ENCODE measurements at places on chromosomes 3 and 15.
A peak's percentile ranks its signal among the peaks of the same experiment; 100 is the strongest.

- no peak for DNase-seq
These were observed 51.8 kb downstream of the NIPA2 start for GRCh38 chr15:22890296-22890695.

GRCh38 chr3:122966045-122966444 lies 61.5 kb downstream of the SEMA5B start:
- DNase-seq = no peak

DNA sequence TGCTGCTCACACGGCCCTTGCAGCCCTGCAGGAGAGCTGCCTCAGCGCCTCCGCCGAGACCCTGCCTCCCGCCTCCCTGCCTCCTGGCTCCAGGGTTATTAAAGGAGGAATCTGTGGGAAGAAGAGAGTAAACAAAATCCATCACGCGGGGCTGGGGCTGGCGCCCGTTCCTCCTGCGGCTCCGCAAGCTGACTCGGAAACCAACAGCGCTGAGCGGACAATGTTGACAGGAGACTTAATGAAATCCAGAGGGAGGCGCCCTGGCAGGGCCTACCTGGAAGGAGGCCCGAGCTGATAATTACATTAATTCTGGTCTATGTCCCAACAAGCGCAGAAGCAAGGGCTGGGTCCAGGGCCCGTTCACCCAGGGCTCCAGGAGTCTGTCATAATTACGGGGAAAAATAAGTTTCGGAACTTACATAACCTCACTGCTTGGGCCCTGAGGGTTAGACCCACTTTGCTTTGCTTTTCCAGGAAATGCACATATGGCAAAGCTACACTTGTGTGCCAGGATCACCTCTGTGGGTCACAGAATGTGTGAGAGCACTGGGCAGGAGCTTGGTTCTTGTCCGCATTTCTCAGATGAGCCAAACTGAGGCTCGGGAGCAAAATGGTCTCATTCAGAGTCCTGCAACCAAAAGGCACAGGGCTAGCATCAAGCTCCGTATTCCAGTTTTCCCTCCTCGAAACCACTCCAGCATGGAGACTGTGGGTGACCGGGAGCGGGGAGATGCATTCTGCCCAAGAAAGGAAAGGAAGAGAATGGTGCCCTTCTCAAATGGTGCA lies 43.8 kb upstream of the SLC6A6 start:
- DNase-seq = no peak

DNA sequence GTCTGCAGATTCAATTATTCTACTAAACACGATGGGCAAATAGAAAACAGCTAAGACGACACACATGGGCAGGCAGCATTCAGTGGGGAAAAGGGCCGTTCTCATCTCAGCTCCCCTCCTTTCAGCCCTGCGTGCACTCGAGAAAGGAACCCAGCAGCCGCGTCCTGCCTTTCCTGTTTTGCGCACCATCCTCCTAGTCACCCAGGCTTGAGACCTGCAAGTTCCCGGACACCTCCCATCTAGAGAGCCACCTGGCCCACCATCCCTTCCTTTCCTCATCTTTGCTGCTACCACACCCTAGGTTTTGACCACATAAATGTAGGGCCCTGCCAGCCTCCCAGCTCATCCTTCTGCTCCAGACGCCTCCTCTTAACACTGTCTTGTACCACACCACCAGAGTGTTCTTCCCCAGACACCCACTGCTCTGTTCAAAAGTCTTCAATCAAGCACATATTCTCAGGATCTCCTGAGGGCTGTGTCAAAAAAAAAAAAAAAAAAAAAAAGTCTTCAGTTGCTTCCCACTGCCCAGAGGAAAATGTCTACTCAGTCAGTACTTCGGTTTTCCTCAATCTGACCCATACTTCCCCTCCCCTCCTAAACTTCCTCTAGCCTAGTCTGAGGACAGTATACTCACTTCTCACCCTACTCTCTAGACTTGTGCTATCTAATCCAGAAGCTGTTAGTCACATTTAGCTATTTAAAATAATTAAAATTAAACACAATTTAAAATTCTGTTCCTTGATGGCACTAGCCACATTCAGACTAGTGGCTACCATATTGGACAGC lies 182.0 kb downstream of the STT3B start:
- DNase-seq = no peak

DNA sequence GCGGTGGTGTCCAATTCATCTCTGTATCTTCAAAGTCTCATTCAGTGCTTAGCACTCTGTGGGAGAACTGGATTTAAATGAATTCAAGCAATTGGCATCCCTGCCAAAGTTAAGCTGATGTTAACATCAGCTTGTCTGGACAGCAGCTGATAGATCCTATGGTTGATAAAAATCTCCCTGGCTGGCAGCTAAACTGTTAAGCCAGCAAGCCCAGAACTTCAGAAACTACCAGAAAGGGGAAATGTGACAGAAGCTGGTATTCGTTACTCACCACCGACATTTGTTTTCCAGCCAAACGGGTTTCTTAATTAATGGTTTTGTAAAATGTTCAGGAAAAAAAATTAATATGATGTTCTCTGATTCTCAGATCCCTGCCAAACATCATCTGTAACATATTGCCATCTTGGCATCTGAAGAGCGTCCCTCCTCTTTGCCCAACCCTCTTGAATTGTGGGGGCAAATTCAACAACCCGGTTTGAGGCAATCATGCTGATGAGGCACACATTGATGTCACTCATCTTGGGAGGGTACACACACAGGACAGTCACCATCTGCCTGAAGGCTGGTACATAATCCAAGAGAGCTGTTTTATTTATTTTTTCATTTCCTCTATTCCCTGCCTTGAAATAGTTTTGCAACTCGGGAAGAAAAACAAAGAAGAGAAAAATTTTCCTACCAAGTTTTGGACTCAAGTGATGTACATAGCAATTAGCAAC lies 76.3 kb upstream of the ABHD17C start:
- no peak for DNase-seq

DNA sequence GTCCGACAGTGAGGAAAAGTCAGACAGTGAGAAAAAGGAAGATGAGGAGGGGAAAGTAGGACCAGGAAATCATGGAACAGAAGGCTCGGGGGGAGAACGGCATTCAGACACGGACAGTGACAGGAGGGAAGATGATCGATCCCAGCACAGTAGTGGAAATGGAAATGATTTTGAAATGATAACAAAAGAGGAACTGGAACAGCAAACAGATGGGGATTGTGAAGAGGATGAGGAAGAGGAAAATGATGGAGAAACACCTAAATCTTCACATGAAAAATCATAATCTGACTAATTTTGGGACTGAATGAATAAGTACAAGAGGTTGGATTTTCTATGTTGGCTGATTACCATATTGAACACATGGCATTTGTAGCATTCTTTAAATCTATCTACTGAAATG lies 26.2 kb downstream of the SEC62 start:
- no peak for DNase-seq

DNA sequence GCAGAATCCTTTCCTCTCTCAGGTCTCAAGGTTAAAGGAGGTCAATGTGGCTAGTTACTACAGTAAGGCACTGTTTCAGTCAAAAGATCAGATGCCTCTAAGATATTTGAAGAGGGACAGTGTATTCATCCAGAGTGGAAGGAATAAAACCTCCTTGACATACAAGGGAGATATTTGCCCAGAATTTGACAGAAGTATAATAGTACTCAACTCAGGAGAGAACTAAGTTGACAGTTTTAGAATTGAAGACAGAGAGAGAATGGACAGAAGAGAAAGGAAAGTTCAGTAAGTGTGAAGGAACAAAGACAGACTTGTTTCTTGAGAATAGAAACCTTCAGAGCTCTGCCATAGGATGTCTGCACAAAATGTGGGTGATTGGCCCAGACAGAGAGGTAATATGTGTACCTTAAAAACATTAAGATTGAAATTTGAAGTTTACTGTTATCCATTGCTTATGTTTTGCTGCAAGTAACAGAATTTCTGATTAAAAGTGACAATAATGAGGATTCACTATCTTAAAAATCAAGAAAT lies 507.1 kb downstream of the IGSF11 start:
- DNase-seq = no peak

DNA sequence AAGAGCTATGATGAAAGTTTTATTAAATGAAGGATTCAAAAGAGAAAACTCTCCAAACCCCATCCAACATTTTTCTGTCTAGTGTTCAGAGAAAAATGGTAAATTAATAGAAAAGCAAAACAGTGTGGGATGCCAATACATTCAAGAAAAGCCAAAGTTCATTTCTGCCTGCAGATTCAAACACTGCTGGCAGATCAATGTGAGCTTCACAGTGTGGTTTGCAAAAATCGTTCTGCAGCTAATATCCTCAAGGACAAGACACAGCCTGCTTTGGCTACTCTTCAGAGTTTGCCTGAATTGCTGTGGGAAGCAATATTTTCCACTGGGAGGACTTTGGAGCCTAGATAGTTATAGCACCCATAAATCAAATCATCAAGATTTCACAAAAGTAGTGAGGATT lies 619.9 kb upstream of the SUCLG2 start:
- no peak for DNase-seq

- peak; percentile 26 for DNase-seq
These were observed 1066.5 kb downstream of the PLOD2 start for GRCh38 chr3:145094355-145094941.

DNA sequence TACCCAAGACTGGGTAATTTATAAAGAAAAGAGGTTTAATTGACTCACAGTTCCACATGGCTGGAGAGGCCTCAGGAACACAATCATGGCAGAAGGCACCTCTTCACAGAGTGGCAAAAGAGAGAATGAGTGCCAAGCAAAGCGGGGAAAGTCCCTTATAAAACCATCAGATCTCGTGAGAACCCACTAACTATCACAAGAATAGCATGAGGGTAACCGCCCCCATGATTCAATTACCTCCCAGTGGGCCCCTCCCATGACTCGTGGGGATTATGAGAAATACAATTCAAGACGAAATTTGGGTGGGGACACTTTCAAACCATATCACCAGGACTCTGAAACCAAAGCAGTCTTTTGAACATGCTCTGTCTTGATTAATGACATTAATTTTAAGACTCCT lies 7.0 kb downstream of the RTP3 start:
- DNase-seq = peak; percentile 27

GRCh38 chr15:91625506-91625905 lies 228.0 kb upstream of the SLCO3A1 start:
- peak; percentile 89 for DNase-seq

GRCh38 chr3:150409512-150410310 lies 1.6 kb downstream of the TSC22D2 start:
- DNase-seq = peak; percentile 61

DNA sequence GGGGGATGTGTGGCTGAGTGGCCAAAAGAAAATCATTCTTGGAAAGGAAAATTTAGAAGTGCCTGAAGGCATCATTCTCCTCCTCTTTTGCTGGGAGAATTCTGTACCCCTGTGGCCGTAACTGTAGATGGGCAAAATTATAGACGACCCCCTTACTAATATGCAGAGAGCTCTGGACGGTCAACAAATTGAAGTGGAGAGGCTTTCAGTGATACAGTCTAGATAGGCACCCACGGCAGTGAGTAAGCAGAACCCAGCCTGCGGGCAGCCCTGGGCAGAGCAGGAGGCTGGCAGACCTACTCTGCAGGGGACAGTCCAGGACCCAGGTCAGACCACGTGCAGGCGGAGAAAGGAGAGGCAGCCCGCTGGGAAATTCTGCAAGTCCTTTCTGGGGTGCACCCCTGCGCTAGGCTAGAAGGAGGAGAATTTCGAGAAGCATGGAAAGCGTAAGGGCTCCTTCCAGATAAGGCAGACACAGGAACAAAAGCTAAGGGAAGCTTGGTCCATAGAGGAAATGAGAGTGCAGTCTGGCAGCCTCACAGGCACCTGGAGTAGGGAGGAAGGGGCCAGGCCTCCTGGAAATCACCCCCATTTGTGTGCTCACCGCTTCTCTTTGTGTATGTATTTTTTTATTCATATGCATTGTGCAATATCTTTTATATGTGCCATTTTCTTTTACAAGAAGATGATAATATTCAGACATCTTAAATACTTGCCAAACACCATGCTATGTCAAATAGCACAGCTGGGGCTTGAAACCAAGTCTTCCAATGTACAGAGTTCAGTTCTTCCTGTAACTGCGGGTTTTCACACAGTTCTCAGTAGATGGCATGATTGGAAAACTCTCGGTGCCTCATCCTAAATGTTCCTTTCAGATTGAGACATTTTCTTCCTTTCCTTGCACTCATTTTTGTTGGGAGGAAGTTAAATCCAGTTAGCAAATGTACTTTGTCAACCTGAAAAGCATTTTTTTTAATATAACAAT lies 40.2 kb downstream of the LRRK1 start:
- no peak for DNase-seq

GRCh38 chr15:65254356-65254755 lies 32.3 kb downstream of the PARP16 start:
- DNase-seq = no peak

DNA sequence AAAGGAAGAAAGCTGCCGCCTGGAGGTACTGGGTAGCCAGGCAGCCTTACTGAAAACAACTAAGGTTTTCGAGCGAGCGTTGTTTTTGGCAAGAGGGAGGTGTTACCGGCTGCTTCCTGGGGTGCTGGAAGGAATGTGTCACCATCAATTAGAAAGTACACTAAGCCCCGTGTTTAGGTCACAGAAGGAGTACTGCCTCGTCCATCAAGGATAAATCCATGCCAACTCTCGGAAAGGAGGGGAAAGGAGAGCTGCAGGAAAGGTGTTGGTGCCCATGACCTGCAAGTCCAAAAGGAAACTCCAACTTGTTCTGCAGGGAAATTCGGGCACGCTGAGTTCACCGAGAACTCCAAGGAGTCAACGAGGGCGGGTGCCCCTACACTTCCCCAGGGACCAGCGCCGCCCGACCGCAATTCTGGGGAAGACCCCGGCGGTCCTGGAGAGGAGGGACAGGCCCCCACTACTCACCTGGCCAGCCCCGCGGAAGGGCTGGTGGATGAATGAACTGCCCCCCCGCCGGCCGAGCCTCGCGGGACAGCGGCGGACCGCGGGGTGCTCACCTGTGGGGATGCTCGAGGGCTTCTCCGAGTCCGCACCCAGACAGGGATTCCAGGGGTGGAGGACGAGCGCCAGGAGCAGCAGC lies 542 bp downstream of the PLOD2 start:
- peak; percentile 89 for DNase-seq

DNA sequence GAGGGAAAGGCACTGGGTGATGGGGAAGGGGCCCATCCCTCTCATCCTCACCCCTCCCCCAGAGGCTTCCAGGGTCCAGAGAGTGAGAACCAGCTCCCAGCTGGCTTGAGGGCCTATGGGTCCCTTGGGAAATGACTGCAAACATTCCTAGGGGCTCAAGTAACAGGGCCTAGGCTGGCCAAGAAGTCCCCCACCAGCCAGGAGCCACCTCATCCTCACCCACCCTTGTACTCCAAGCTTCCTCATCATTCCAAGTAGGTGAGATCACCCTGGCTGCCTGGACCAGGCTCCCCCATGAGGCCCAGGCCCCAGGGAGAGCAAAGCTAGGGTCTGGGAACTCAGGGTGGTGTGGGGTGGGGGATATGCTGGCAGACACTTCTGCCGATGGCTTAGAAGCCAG lies 14.8 kb downstream of the LOXL1 start:
- DNase-seq = peak; percentile 95

GRCh38 chr3:25678581-25678980 lies 13.9 kb upstream of the TOP2B start:
- peak; percentile 40 for DNase-seq

- DNase-seq = no peak
These were observed 28.0 kb upstream of the TEX9 start for GRCh38 chr15:56337084-56337725.
